B cell (primary cell): ENCODE measurements at places on chromosomes 13 and 19.

- DNase-seq: no peak
Measured at GRCh38 chr19:34365463-34366401, 736 bp downstream of the GPI start.

- no peak for DNase-seq
Measured at GRCh38 chr13:43031881-43032280, 8.5 kb downstream of the DNAJC15 start.

- peak; percentile 27 for DNase-seq
Measured at GRCh38 chr13:112616586-112617362, 28.8 kb upstream of the TUBGCP3 start.

- DNase-seq: no peak
Measured at GRCh38 chr13:77114271-77114670, 87.3 kb upstream of the FBXL3 start.

DNA sequence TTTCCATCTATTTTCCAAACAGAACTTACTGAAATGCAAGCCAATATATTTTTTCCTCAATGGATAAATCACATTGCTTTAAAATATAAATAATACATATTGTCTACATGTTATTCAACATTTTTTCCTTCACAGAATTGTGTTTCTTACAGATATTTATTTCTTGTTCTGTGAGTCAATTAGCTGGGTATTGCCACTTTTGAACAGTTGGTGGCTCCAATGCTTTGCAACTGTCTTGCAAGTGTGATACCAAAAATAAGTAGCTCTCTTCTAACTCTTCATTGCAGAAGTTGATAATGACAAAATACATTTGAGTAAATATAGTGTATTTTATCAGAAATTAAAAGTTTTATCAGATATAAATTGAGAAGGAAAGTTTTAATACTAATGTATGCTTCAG lies 17.1 kb upstream of the GPC5 start:
- no peak for DNase-seq

DNA sequence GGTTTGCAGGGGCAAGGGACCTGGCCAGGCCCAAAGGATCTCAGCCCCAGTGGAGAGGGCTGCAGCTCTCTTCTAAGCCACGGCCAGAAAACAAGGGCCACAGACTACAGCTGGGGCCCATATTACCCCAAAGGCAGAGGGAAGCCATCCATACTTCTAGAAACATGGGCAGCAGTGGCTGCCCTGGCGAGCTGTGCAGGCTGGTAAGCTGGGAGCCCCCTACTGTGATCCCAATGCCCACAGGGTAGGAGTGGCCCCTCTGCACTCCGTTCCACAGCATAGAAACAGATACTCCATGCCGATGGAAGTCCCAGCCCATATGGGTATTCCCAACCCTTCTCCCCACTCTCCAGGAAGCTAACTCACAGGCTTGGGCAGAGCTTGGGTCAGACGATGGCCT lies 25.1 kb downstream of the VSTM2B start:
- no peak for DNase-seq

GRCh38 chr19:16446724-16447368 lies 24.9 kb downstream of the EPS15L1 start:
- DNase-seq: peak; percentile 79

DNA sequence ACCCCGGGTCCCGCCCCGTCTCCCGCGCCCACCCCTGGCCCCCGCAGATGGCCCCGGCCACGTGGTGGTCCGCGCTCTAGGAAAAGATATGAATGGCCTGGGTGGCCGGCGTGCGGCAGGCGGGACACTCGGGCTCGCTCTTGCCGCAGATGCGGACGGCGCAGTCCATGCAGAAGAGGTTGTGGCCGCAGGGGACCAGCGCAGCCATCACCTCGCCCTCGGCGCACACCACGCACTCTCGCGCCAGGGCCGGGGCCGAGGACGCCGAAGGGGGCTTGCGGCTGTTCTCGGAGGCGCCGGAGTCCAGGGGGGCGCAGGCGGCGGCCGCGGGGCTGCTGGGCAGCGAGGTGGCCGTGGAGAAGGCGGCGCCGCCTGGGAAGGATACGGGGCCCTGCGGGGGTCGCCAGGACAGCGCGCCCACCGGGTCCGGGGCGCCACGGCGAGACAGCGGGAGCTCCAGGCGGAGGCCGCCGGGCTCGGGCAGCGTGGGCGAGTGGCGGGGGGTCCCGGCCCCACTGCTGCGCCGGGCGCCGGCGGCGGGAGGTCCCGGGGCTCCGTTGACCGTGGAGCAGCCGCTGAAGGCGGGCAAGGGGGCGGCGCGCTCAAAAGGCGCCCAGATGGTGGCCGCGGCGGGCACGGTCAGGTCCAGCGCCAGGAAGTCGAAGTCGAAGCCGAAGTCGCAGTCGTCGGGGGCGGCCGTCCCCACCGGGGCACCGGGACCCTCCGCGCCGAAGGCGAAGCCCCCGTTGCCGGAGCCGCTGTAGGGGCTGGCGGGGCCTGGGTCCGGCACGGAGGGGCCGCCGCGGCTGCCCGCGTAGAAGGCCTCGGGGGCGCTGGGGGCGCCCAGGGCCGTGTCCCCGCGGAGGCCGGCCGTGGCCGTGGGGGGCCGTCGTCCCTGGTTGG lies 12.4 kb downstream of the MEX3D start:
- DNase-seq: no peak

DNA sequence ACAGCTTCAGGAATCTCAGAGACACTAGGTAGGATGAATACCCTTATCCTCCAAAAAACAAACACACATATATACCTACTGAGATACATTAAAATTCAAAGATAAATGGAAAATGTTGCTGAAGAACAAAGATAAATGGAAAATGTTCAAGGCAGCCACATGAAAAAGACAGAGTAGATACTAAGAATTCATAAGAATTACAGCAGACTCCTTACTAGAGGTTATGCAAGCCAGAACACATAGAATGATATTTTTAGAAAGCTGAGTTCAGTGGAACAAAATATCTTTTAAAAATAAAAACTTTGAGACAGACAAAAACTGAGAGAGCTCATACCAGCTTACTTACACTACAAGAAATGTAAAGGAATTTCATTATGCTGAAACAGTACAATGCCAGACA lies 35.6 kb downstream of the UCHL3 start:
- no peak for DNase-seq
